Activated naive CD4-positive, alpha-beta T cell treated with anti-CD3 and anti-CD28 coated beads for 36 hours (primary cell): ENCODE measurements at places on chromosomes 13 and 19. TPM values are rescaled to one million over a fixed set of nuclear protein-coding genes. Genes with fewer than 3 reads are reported as not detected.

- DNase-seq: no peak
Measured at GRCh38 chr13:48121733-48122132, 26.8 kb upstream of the MED4 start.

DNA sequence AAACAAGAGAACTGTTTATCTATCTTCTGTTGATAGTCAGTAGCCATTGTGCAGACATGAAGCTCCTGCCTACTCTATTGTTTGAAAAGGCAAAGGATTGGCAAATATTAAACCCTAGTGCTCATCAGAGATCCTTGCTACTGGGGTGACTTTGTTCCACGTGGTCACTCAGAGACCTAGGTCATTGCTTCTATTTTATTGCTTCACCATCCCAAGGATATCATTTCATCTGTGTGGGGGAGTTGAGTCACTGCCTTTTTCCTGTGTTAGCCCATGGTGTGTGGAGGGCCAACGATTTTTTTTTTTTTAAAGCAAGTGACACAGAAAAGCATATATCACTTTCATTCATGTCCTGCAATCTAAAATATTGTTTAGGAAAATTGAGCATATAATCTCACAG, 254.1 kb upstream of the RXFP2 start:
- DNase-seq: no peak

Gene ZNF358
- total RNA-seq: 3.7 TPM

DNA sequence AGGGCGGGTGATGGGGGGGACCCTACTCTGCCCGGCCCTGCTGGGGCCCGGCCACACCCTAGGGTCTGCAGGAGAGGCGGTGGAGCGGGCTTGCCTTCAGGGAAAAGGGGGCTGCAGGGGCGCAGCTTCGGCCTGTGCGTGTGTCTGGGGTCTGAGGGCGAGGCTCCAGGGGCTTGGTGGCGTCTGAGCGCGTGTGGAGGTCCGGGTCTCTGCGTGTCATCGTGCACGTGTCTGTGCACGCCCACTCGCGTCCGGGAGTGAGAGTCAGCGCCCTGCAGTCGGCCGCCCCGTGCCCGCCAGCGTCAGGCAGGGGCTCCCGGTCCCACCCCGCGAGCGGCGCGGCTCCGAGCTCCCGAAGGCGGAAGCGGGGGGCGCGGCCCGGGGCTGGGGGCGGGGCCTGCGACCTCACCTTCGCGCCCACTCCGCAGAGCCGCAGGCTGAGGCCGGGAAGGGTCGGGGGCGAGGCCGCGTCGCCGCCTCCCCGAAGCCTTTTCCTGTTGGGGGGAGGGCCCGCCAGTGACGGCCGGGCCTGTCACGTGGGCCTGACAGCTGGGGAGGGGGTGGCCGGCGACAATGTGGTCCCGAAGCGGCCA, at the start of gene ARHGAP45:
TSS of gene ARHGAP45 (plus strand) at position 420 of the 593 bp plus-strand sequence. CDS start 239 bp downstream, outside the sequence.
- DNase-seq: peak; percentile 82

- DNase-seq: peak; percentile 66
Measured at GRCh38 chr19:8194528-8195267, 14.5 kb upstream of the CERS4 start.

Gene SGCG
- not detected for total RNA-seq

DNA sequence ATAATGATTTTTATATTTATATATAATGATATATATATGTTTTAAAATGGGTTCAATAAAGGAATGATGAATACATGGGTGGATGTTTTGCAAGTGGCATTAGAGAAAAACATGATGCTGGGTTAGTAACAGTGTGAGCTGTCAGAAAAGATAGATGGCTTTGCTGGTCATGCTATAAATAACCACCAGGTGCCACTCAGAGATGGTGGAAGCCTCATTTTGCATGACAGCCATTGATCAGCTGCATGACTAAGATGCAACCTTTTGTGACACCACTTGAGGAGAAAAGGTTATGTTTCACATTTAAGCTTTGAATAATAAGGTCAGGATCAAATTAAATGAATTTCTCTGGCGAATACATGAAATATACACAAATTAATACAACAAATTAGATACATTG, 737.7 kb downstream of the PCDH9 start:
- DNase-seq: no peak

DNA sequence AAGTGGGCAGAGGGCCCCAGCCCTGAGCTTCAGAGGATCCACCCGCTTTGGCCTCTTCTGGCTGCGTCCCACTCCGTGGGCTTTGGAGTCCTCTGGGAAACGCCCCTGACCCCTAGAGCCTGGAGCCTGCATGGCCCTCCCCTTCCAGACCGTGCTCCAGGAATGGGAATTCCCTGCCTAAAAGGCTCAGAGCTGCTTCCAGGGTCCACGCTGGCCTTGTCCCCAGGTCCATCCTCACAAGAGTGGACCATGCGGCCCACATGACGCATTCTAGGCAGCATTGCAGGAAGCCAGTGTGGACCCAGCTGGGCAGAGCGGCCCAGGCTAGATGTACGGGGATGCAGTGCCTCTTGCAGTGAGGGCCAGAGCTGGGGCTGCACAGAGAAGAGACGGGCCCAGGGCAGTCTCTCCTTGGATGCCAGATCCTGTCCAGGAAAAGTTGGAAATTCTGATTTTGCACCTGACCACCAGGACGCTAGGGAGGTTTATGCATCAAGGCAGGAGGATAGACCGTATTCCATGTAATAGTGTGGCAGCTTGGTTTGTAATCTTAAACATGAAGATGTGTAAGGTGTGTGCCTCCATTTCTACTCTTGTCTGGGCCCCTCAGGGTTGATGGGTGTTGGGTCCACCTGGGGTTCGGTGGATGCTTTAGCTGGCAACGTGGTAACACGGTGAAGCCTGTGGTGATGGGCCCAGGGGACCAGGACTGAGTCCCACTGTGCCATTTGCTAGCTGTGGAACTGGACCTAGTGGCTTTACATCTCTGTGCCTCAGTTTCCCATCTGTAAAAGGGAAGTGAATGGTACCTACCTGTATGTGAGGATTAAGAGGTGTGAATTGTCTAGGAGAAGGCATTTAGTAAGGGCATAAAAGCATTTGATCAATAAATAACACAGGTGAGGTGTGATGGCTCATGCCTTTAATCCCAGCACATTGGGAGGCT, 14.8 kb upstream of the FXYD3 start:
- no peak for DNase-seq

DNA sequence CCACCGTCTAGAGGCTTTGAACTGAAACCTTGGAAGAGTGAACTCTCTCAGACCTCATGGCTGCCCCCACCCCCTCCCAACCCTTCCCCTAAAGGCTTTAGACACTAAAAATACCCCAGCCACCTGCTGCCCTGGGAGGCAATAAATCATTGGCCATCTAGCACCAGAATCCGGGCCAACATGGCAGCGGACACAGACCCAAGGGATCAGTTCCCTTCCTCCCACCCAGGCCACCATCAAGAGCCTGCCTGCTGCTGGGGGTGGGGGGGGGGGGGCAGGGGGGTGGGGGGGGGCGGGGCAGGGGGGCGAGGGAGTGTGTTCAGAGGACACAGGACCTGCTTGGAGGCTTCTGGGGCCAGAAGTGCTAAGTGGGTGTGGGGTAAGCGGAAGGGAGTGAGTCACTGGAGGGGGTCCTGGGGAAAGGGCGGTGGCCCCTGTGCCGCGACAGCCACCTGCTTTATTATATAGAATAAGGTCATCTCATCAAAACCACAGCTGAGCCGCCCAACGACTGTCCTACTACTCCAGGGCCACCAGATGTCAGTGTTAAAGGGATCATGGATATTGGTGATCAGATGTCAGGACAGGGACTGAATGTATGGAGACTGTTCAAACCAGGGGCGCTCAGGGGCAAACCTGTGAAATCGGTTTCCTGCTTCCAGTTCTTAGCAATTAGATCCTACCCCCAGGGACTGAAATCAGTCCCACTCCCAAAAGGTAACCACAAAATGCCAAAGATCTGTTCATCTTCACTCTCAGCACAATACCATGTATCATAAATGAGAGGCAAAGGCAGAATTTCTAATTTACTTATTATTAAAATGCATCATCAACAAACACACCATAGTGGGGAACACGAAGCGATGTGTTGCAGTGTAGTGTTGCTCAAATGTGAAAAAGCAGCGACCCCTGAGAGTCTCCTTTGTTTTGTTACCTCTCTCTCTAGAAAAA, 24.3 kb downstream of the ARL11 start:
- DNase-seq: peak; percentile 52

GRCh38 chr13:67520886-67521285, 290.8 kb upstream of the PCDH9 start:
- DNase-seq: no peak

Gene SLITRK6
- total RNA-seq: not detected

GRCh38 chr13:39254601-39255000, 216.3 kb downstream of the NHLRC3 start:
- no peak for DNase-seq

- DNase-seq: no peak
Measured at GRCh38 chr19:8526345-8527091, 12.6 kb upstream of the ZNF414 start.

Gene RFPL4AL1
- total RNA-seq: not detected

DNA sequence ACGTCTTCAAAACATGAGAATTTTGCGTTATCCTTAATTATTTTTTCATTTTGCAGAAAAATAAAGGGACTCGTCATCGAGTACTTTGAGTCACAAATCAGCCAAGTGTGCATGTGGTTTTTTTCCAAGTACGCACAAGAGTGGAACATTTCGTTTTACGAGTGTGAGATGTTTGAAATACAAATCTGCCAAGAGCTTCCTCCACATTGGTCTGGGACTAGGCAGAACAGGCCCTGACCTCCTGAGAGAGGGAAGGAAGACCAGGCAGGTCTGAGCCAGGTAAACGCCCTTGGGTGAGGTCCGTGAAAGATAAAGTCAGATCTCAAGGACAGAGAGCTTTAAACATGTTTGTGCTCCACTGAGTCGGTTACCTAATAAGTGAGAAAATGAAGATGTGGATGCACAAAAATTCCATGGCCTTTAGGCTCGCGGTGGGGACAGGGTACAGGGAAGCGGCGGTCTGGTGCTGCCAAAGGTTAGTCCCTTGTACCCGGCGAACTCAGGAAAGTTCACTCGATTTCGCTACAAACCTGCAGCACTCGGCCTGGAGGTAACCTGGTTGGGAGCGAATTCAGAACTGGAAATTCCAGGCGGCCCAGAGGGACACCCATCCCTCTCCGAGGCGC, 473 bp upstream of the ITM2B start:
- DNase-seq: no peak

- DNase-seq: no peak
Measured at GRCh38 chr13:30755678-30756077, 20.3 kb downstream of the ALOX5AP start.

- DNase-seq: no peak
Measured at GRCh38 chr19:35517342-35517741, 3.9 kb upstream of the DMKN start.

- DNase-seq: no peak
Measured at GRCh38 chr13:92590503-92590908, 636.1 kb upstream of the GPC6 start.

Gene PRTN3
- not detected for total RNA-seq

DNA sequence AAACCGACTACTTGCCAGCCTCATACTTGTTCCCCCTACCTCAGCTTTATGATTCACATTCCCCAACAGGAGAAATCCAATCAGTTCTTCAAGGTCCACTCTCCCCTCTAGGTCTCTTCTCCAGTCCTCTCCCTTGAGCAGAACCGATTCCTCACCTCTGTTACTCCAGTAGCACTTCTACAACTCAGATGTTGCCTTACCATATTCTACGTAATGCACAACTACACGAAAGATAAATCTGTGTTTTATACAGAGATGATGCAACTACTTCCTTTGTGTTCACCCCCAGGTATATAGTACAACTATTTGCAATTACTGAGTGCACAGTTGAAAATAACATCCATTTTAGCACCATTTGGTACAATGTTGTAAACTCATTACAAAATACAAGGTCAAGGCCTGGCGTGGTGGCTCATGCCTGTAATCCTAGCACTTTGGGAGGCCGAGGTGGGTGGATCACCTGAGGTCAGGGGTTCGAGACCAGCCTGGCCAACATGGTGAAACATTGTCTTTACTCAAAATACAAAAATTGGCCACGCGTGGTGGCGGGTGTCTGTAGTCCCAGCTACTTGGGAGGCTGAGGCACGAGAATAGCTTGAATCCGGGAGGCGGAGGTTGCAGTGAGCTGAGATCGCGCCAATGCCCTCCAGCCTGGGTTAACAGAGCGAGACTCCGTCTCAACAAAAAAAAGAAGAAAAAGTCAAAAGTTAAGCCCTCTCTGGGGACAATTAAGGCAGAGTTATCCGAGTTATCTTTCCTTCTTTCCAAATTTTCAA, 2.8 kb upstream of the WBP4 start:
- DNase-seq: peak; percentile 11

Gene SMIM24
- not detected for total RNA-seq

- DNase-seq: no peak
Measured at GRCh38 chr13:92974905-92975429, 251.6 kb upstream of the GPC6 start.

GRCh38 chr13:35927567-35928021, 203.6 kb downstream of the DCLK1 start:
- DNase-seq: no peak

DNA sequence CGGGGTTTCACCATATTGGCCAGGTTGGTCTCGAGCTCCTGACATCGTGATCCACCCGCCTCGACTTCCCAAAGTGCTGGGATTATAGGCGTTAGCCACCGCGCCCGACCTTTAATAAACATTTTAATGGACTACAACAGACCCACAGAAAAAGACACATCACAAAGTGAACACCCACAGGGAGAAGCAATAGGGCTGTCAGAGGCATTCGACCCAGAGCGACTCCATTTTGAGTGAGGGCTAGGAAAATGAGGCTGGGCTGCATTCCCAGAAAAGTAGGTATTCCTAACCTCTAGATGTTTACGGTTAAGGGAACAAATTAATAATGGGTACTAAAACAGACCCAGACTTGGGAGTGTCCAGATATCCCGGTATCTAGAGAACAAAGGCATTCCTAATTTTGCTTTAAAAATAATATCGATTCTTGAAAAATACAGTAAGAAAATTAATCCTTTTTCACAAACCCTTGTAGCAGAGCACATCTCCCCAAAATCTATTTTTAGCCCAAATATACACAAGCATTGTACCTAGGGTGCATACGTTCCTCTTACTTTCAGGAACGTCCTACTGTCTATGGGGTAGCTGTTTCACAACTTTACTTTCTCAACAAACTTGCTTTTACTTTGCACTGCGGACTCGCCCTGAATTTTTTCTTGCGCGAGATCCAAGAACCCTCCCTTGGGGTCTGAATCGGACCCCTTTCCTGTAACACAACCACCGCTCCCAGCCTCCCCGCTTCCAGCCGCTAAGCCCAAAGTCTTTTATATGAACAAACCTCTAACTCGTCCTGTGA, 811 bp upstream of the ZNF8 start:
- DNase-seq: no peak

Gene IRF3
- total RNA-seq: 97.8 TPM
